Hepatocyte (in vitro differentiated cells): ENCODE measurements at places on chromosomes 4 and X.

GRCh38 chrX:16593801-16594200 lies 56.2 kb upstream of the S100G start:
- DNase-seq, result no peak

DNA sequence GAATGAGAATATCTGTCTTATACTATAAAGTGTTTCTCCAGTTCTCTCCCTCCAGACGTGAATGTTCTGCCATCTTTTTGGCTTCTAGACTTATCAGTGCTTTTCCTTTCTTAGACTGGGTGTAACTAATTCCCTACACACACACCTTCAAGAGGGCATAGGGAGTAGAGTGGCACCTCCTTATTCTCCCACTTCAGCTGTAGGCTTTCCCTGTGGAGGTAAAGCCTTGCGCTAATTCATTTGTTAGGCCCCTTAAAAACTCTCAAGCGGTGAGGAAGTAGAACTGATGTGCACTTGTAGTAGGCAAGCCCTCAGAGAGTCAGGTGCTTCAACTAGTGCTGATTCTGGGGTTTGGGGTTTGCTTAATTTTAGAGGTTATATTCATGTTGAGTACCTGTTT lies 10.0 kb downstream of the KLHL2 start:
- DNase-seq, result no peak

GRCh38 chrX:57528670-57529255 lies 63.0 kb upstream of the ZXDB start:
- peak; percentile 8 for DNase-seq

- DNase-seq, result no peak
Observed at GRCh38 chrX:117038918-117039440, 576.2 kb upstream of the CT83 start.

GRCh38 chrX:133607419-133608348 lies 192.4 kb upstream of the GPC4 start:
- no peak for DNase-seq

GRCh38 chr4:98802770-98803198 lies 126.1 kb downstream of the EIF4E start:
- DNase-seq, result no peak
